GM13976 (cell line): ENCODE measurements at places on chromosomes 4 and X.

GRCh38 chrX:25659317-25659716 is 478.8 kb upstream of the MAGEB18 start:
- DNase-seq, result no peak

GRCh38 chrX:36583674-36584073 is 424.5 kb upstream of the FAM47C start:
- no peak for DNase-seq

- DNase-seq, result no peak
These were observed 33.7 kb downstream of the STK32B start for GRCh38 chr4:5084911-5085475.

GRCh38 chr4:188714501-188714900 is 575.3 kb downstream of the TRIML1 start:
- DNase-seq, result no peak

DNA sequence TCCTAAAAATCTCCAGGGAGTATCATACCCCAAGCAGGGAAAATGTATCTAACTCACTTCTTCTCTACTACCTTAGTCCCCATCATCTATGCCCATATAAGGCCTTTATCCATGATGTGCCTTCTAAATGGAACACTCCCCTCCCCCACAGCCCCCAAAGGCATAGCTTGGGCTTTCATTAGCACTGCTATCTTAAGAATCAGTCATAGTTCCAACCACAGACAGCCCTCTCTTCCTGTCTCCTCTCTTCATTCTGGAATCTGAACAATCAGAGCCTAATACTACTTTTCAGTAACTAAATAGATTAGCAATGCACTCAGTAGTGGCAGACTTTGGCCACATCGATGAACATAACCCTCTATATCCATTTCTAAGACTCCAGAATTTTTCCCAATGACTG is 313.2 kb upstream of the DKK2 start:
- DNase-seq, result no peak
